ENCODE measurements at places on chromosomes 6 and 20.

DNA sequence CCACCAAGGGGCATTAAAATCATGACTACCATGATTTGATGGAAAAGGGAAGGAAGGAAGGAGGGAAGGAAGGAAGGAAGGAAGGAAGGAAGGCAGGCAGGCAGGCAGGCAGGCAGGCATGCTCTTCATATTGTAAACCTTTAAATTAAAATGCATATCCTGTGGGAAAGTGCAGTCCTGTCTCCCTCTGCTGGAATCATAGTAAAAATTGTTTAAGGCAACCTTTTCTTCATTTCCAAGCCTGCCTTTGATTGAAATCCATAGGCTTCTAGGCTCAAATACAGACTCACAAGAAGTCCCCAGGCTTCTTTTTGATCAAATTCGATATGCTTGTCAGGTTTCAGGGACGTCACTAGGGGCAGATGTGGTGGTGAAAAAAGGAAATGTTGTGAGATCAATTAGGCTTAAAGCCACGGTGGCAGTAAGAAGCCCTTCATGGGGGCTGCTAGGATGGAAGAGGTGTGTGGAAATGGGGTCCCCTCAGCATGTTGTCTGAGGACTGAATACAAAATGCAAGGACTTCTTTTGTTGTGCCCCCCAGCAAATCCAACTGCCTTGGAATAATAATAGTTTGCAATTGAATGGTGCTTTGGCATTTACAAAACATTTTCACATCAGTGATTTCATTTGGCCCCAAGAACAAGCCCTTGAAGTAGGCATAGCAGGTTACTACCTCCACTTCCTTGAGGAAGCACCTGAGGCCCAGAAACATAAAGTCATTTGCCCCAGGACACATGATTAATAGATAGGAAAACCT lies 25.6 kb upstream of the GABRR1 start:
- no peak for DNase-seq

DNA sequence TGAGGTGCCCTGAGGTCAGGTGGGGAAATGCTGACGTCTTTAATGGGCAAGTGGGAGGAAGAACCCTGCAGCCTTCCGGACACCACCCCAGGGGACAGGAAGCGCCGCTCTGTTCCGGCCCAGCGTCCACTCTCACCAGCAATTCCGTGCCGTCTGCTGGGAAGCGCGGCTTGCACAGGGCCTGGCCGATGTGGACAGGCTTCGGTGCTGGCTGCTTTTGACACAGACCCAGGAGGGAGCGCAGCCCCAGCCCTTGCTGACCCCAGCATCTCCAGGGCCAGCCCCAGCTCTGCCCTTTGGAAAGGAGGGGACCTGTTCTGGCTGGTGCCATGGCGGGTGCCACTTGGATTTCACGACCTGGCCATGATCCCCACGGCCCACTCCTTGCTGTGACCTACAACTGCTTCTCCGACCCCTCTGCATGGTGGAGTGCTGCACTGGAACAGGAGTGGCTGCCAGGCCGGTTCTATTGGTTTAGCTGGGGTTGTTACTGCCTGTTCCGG lies 123.2 kb downstream of the DLL1 start:
- no peak for DNase-seq

DNA sequence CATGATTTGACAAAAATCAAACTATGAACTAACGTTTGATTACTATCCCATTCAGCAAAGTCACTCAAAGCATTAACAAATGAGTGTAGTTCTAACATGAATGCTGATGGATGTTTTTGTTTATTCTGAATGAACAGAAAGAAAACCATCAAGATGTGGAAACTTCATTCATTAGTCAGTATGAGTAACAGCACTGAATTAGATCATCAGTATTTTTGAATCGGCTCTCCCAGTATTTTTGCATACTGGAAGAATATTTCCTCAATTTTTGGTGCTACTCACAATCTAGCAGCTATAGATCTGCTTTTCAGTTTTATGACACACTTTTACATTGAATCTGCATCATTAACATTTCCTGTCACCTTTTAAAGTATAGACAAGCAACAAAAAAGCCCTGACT lies 63.8 kb upstream of the CD83 start:
- DNase-seq: no peak

DNA sequence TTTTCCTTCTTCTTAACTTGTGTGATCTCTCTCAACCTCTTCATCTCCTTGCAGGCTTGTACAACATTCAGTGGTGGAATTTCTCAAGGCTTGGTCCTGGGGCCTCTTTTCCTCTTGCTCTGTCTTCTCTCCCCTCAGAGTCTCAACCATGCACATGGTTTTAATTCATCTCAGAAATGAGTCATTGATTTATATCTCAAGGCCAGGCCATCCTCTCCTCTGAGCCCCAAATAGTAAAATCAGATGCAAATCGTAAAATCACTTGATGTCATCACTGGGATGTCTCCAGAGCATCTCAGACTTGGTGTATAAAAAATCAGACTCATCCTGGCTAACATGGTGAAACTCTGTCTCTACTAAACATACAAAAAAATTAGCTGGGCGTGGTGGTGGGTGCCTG lies 85.0 kb downstream of the FNDC1 start:
- DNase-seq: no peak

DNA sequence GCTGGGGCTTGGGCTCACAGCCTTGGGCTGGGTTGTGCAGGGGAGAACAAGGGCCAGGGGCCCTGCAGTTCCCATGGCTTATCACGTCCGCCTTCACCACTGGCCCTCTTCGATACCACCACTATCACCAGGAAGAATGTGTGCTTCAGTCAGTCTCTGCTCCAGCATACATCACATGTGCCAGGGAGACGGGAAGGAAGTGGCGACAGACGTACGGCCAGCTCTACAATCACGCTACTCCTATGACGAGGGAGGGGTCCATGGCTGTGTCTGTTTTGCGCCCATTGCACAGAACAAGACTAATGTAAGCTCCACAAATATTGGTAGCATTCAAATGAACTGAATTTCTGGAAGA lies 72.1 kb downstream of the TRAM2 start:
- no peak for DNase-seq

- no peak for DNase-seq
Observed at GRCh38 chr6:157307661-157308060, 15.7 kb downstream of the TMEM242 start.

GRCh38 chr20:38406476-38406875 lies 28.7 kb downstream of the SNHG17 start:
- DNase-seq: no peak

DNA sequence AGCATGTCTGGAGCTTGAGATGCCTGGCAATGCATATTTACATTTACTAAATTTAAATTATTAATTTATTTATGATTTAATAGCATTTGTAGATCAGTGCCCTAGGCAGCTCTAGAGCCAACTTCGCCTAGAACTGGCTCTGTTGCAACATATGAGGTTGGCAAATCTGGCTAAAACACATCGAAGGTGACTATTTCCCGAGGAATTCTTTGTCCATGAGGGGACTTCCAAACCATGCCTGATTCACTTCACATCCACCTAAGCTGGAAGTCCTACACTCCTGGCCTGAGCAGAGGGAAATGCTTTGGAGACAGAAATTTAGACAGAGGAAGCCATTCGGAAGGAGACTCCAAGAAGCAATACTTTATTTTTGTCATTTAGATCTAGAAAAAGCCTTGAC lies 211.0 kb upstream of the ARG1 start:
- no peak for DNase-seq

- DNase-seq: no peak
Observed at GRCh38 chr6:156795825-156796224, 18.6 kb downstream of the ARID1B start.

DNA sequence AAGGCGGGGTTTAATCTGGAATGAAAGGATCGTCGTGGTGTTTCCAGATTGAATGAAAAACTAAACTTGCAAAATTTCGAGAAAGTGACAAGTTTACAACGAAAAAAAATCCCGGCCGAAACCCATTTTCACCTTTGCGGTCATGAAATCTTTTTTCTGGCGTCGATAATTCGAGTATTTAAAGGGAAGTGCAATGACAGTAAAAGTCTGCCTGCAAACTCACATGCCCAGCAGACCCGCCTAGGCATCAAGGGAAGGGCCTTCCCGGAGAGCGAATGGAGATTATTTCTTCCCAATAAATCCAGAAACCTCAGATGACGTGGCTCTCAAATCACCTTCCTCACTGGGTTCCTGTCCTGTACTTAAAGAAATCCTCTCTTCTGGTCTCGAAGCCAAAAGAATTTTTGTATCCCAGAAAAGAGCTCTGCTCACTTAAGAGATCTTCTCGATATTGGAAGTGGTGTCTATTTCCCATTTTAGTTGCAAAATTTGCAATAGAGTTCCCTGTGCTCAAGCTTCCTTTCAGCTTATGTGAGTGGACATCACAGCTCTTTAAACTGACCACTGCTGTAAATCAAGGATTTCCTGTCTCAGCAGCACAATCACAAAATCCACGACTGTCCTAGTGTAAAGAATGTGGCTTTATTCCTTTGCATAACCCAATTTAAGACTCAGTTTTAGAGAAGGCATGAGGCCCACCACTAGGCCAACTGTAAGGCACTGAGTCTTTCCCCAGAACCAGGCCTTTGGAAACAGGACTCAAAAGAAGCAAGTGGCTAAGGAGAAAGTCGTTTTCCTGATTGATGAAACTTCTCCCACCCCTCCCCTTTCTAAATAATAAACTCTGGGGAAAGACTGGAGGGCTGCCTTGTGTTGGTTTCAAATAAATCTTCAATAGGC lies 3.9 kb downstream of the OLIG3 start:
- no peak for DNase-seq

- DNase-seq: peak; percentile 46
Observed at GRCh38 chr6:41638002-41638934, at the start of gene MDFI. Gene MDFI (plus strand): TSS chr6:41638468. CDS start chr6:41638750, 282 bp downstream.

- DNase-seq: no peak
Observed at GRCh38 chr6:157891544-157892362, 68.7 kb downstream of the SNX9 start.

Data from ovary (tissue), 10 donors.